Cerebellum (tissue), 4 donors: ENCODE measurements at places on chromosomes 5 and 9. TPM values are rescaled to one million over a fixed set of nuclear protein-coding genes. Genes with fewer than 3 reads are reported as not detected.

The GZMA gene
- not detected for total RNA-seq

- DNase-seq: no peak
Measured at GRCh38 chr5:82735160-82735789, 341.9 kb downstream of the TMEM167A start.

DNA sequence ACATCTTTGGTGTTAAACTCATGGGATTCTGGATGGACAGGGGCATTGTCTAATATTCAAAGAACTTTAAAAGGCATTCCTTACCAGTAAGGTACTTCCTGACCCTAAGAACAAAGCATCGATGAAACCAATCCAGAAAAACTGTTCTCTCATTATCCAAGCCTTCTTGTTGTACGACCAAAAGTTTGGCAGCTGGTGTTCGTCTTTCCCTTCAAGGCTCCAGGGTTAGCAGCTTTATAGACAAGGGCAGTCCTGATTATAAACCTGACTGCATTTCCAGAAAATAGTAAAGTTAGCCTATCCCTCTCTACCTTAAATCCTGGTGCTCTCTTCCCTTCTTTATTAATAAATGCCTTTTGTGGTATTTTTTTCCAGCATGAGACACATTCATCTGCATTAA, 149.4 kb upstream of the MRPS30 start:
- DNase-seq: no peak

The IL7R gene
- total RNA-seq: 0.27 TPM

- no peak for DNase-seq
Measured at GRCh38 chr5:149126906-149127305, 14.4 kb upstream of the ABLIM3 start.

The C5orf63 gene
- total RNA-seq: 7.5 TPM

DNA sequence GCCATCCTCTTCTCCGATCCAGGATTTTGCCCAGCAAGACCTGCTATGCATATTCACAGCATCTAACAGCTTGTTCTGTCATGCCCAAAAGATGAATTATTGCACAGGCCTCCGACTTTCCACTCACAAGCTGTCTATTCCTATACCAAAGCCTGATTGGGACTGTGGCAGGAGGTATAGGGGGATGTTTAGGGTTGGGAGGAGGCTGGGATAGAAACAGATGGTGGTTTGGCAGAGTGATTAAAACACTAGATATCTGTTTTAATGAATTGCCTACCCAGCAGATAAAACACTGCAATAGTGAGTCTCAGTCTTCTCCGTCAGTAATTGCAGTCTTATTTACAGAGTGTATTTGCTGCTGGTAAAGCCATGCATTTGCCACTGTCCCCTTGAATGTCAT, 215.3 kb downstream of the TLR4 start:
- no peak for DNase-seq

GRCh38 chr9:118091711-118092500, 387.7 kb downstream of the TLR4 start:
- no peak for DNase-seq
